NCI-H187 treated with DMSO at 0.1 percent for 48 hours (cell line): ENCODE measurements at places on chromosomes 3 and 15.

DNA sequence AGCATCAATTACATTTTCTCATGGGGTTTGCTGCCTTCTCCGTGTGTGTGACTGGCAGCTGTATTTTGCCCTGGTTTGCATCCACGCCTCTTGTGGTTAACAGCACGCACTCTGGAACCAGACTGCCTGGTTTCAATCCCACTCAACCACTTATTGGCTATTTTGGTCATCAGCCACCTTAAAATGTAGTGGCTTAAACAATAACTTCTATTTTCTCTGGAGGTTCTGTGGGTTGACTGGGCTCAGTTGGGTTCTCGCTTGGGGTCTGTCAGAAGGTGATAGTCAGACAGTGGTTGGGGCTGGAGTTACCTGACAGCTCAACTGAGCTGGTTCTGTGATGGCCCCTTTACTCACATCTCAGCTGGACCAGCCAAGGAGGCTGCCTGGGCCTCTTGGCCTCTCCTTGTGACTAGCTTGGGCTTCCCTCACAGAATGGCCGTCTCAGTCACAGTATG is 36.8 kb downstream of the EHD4 start:
- no peak for DNase-seq

DNA sequence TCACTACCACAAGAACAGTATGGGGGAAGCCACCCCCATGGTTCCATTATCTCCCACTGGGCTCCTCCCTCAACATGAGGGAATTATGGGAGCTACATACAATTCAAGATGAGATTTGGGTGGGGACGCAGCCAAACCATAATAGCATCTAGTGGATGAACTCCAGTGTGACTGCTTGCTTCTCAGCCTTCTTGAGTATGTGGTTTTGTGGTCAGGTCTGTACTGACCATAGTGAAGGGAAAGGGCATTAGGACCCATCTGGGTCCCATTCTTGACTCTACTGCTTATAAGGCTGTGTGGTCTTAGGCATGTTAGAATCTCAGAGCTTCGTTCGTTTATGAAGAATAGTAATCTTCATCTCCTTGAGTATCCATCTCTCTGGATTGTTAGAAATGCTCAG is 81.4 kb downstream of the CGNL1 start:
- DNase-seq = no peak

- no peak for DNase-seq
These were observed 9.6 kb downstream of the CLEC3B start for GRCh38 chr3:45035441-45036301.

DNA sequence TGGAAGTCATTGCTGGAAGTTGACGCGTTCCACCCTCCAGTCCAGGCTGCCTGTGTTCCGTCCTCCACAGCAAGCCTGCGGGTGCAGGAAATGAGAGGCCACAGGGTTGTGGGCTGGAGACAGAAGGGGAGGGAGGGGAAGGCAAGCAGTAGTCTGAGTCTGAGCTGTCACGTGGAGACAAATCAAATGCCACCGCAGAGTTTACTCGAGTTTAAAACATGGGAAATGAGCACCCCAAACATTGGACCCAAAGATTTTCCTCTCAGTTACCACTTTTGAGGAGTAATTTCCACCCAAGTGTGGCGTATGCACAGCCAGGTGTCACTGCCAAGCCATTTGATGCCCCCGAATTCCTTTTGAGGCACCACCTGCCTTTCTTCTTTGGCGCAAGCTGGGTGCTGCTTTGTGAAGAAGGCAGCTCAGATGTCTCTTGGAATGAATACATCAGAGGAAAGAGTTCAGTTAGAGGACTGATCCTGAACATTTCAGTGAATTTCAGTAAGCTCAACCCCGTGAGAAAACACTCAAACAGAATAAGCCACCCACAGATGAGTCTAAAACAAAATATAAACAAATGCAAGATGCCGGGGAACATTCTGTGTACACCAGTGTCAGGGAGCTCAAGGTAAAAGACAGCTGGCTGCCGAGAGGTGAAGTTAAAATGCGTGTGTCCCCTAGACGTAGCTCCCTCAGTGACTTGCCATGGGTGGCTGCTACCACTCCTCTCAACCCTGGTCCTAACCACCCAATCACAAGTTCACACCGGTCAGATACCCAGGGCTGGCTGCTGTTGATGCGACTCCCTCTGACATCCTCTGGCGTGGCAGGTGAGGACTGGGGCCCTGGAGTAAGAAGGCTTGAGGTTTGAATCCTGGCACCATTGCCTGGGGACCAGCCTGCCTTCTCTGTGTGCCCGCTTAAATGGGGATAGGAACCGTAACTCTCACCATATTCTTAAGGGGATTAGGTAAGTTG is 203.8 kb downstream of the UACA start:
- DNase-seq = no peak

DNA sequence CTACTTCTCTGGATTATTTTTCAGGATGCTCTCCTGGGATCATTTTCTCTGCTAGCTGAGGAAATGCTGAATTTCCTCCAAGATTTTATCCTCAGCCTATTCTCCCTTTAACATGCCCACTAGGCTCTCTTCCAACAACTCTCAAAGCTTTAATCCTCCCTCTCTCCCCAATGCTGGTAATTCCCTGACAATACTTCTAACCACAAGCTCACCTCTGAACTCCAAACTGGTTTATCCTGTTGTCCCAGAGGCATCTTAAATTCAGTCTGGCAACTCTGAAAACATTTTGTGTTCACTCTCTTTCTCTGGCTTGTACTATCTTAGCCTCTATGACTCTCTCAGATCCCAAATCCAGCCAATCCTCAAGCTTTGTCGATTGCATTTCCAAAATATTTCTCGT is 490.3 kb downstream of the MECOM start:
- no peak for DNase-seq

DNA sequence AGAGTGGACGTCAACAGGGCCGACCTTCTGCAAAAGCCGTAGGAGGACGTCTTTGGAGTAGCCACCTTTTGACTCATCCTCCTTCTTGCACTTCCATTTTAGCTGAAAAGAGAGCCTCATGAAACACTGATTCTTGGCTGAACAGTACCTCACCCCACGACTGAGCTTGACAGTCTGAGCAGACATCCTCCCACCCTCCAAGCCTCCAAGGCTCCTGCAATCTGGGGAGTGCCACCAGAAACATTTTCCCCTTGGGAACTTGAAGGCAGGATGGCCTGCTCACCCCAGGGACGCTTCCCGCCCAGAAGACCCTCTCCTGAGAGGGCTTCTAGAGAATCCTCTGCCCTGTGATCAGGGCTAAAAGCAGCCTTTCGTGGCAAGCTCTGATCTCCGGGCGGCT is 5.2 kb downstream of the C15orf62 start:
- no peak for DNase-seq

GRCh38 chr15:67096546-67097294 is 31.3 kb downstream of the SMAD3 start:
- DNase-seq = no peak

DNA sequence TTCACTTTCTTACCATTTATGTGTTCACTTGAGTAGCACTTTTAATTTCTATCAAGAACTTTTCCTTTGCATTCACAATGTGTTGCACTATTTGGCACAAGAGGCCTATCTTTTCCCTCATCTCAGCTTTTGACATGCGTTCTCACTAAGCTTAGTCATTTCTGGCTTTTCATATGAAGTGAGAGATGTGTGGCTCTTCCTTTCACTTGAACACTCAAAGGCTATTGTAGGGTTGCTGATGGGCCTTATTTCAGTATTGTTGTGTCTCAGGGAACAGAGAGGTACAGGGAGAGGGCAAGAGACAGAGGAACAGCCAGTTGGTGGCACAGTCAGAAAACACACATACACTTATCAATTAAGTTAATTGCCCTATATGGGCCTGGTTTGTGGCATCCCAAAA is 127.4 kb upstream of the MLF1 start:
- no peak for DNase-seq

GRCh38 chr3:195865752-195866151 is 42.6 kb downstream of the TNK2 start:
- DNase-seq = no peak

GRCh38 chr3:113769551-113769950 is 22.7 kb downstream of the ATP6V1A start:
- no peak for DNase-seq
